AG09309 (cell line): ENCODE measurements at places on chromosomes 6 and 20.

DNA sequence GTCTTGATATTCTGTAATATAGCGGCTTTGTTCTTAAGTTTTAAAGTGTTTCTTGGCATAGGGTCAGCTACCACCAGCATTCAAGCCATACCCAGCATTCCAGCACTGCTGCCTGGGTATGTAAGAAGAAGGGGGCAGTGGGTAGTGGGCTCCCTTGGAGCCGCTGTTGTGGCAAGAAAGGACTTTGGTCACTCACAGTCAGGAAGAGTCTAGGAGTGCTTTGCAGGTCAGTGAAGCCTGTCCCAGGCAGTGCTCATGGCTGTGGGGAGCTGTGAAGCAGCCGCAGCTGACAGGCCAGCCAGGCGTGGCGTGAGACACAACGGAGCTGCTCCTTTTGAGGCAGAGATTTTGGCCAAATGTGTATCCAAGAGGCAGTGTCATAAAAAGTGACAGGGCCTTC is 512.0 kb downstream of the CDKAL1 start:
- DNase-seq = no peak

- no peak for DNase-seq
These were observed 735 bp downstream of the FAM135A start for GRCh38 chr6:70413992-70414494.

DNA sequence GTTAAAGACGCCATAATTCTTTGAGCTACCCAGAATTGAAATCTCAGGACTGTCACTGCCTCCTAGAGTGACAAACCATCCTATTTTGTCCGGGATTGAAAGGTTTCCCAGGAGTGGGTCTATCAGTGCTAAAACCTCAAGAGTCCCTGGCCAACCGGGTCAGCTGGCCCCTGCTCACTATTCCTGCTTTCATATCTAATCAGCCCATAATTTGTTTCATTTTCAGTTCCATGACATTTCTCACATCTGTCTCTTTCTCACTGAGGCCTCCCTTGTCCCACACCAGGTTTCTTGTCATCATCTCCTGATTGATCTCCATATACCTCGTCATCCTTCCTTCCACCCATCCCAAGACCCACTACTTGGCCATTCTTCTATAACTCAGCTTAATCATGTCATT is 98.2 kb downstream of the SLC35B3 start:
- DNase-seq = no peak

- no peak for DNase-seq
These were observed 21.8 kb upstream of the UFL1 start for GRCh38 chr6:96499781-96500180.

- DNase-seq = no peak
These were observed 7.9 kb upstream of the ABRACL start for GRCh38 chr6:139020689-139021088.

- DNase-seq = no peak
These were observed 36.8 kb upstream of the SMIM29 start for GRCh38 chr6:34285448-34286164.
